ENCODE measurements at places on chromosomes 1 and 21. TPM values are rescaled to one million over a fixed set of nuclear protein-coding genes. Genes with fewer than 3 reads are reported as not detected.

The ITGB2 gene
- 248 TPM for total RNA-seq

The ZFP69 gene
- total RNA-seq, result 3.1 TPM

DNA sequence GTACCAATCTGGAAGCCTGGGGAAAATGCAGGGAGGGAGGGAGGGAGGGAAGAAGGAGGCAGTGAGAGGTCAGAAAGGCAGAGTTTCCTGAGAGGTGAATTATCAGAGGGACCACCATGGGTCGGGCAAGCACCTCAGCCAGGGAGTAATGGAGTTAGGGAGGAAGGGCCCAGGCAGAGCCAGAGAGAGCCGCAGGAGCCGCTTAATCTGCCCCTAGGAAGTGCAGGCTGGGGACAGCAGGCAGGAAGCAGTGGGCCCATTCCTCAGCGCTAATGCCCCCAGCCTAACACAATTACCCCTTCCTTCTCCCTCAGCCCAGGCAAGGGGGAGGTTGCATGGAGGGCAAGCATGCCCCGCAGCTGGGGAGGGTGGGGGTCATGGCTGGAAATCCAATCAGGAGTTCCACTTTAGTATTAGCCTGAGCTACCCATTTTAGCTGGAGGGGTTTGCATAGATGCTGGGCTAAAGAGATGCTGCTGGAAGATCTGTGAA lies 109.0 kb downstream of the TMEM53 start:
- H3K36me3 ChIP-seq, result no peaks in the 10 kb centered on the region
- no peak for DNase-seq
- peaks cover 57% of the 10 kb centered on the region for H3K27me3 ChIP-seq

GRCh38 chr1:22089787-22090186 lies 37.3 kb downstream of the CDC42 start:
- H3K36me3 ChIP-seq, result peaks cover 13% of the 10 kb centered on the region
- H3K4me3 ChIP-seq, result peak overlapping the region; percentile 88
- DNase-seq, result no peak
- H3K27me3 ChIP-seq, result no peaks in the 10 kb centered on the region

The BTBD19 gene
- 56.6 TPM for total RNA-seq

GRCh38 chr1:83889707-83890106 lies 109.2 kb downstream of the TTLL7 start:
- H3K4me3 ChIP-seq, result no peak overlapping the region
- no peak for DNase-seq
- H3K27ac ChIP-seq, result no peak overlapping the region
- no peaks in the 10 kb centered on the region for H3K36me3 ChIP-seq

The LIN28A gene
- not detected for total RNA-seq

The ZSCAN20 gene
- 0.65 TPM for total RNA-seq

The CD53 gene
- 385 TPM for total RNA-seq

- no peaks in the 10 kb centered on the region for H3K4me1 ChIP-seq
- no peak overlapping the region for H3K27ac ChIP-seq
- no peak for DNase-seq
- peaks cover 73% of the 10 kb centered on the region for H3K27me3 ChIP-seq
- no peak overlapping the region for H3K4me3 ChIP-seq
- H3K36me3 ChIP-seq, result peaks cover 2% of the 10 kb centered on the region
Measured at GRCh38 chr1:30405631-30406212, 317.7 kb downstream of the MATN1 start.

GRCh38 chr1:235650341-235651169 lies 971 bp upstream of the GNG4 start:
- DNase-seq, result no peak
- peak overlapping the region; percentile 75 for H3K4me3 ChIP-seq
- peaks cover 11% of the 10 kb centered on the region for H3K4me1 ChIP-seq
- H3K36me3 ChIP-seq, result peaks cover 6% of the 10 kb centered on the region

The VTCN1 gene
- not detected for total RNA-seq

The DLGAP3 gene
- 0.75 TPM for total RNA-seq

The UBL4B gene
- total RNA-seq, result not detected

GRCh38 chr1:234610666-234611224 lies 767 bp upstream of the IRF2BP2 start:
- H3K4me1 ChIP-seq, result peaks cover 58% of the 10 kb centered on the region
- H3K27ac ChIP-seq, result peak overlapping the region; percentile 100
- peak; percentile 82 for DNase-seq
- H3K36me3 ChIP-seq, result peaks cover 5% of the 10 kb centered on the region
- no peaks in the 10 kb centered on the region for H3K27me3 ChIP-seq

DNA sequence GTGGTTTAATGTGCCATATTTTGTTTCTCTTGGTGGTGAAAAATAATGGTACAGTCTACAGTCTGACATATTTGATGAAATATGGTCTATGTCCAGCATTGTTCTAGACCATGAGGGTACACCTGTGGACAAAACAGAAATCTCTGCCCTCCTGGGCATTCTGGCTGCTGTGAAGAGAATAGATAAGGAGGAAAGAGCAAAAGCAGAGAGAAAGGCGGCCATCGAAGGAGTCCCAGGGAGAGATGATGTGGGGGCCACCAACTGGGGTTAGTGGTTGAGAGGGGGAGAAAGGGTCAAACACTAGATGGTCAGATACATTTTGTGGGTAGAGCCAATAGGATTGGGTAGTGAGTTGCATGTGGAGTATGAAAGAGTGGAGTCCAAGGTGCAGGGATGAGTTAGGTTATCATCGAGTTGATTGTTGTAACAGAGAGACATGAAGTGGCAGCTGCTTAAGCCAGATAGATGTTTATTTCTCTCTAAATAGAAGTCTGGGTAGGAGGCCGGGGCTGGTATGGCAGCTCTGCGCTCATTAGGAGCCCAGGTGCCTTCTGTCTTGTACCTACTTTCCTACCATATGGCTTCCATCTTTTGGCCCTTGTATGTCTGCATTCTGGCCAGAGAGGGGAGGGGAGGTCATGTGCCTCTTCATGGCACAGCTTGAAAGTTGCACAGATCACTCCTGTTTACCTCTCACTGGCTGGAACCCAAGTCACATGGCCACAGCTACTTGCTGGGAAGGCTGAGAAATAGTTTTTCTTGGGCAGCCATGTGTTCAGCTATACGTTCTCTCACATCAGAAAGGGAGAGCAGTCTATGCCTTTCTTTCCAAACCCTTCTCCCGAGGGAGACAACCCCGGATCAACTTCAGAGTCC lies 13.0 kb downstream of the UBE4B start:
- peaks cover 44% of the 10 kb centered on the region for H3K4me1 ChIP-seq
- peak overlapping the region; percentile 62 for H3K27ac ChIP-seq
- peaks cover 2% of the 10 kb centered on the region for H3K36me3 ChIP-seq
- DNase-seq, result no peak
- H3K27me3 ChIP-seq, result no peaks in the 10 kb centered on the region

The ZNF648 gene
- total RNA-seq, result not detected

DNA sequence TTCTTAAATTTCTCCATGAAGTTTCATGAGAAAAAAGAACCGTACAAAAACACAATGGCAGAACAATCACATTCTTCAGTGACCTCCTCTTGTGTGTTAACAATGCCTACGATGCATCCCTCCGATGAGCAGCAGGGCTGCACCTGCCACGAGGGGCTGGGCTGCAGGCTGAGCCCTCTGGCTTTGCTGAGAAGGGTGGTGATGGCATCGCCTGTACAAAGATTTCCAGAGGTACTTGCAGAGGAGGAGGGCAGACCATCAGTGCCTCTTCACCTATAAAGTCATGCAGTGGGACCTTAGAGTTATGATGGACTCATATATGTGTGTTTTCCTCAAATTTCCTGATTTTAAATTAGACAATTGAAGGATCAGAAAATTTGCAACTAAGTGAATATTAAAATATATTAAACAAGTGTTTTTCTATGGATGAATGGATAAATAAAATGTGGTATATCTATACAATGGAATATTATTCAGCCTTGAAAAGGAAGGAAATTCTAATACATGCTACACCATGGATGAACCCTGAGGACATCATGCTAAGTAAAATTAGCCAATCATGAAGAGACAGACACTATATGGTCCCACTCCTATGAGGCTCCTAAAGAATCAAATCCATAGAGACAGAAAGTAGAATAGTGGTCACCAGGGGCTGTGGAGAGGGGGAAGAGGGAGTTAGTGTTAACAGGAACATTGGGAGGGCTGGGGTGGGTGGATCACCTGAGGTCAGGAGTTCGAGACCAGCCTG lies 489.3 kb downstream of the SIPA1L2 start:
- no peaks in the 10 kb centered on the region for H3K27me3 ChIP-seq
- H3K36me3 ChIP-seq, result peaks cover 2% of the 10 kb centered on the region
- no peak for DNase-seq
- no peak overlapping the region for H3K4me3 ChIP-seq
- H3K4me1 ChIP-seq, result no peaks in the 10 kb centered on the region

The RPS8 gene
- 2,841 TPM for total RNA-seq

DNA sequence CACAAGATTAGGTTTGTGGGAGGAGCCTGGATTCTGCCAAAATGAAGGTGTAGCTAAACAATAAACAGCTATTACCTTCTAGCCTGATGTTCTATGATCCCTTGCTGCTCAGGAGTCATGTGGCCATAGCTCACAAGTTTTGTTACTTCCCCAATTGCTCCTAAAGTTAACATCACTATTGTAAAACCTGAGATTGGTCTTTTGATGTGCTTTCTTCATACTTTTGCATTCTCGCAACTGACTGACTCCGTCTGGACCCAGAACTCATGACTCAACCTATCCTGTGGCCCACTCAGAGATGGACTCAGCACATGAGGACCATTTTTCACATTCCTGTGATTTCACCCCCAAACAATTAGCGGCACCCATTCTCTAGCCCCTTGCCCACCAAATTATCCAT lies 69.1 kb downstream of the PTGS2 start:
- H3K4me3 ChIP-seq, result no peak overlapping the region
- peaks cover 24% of the 10 kb centered on the region for H3K27me3 ChIP-seq
- H3K4me1 ChIP-seq, result peaks cover 14% of the 10 kb centered on the region
- no peak overlapping the region for H3K27ac ChIP-seq
- peaks cover 4% of the 10 kb centered on the region for H3K36me3 ChIP-seq

GRCh38 chr21:43322805-43323204 lies 104.1 kb downstream of the SIK1 start:
- H3K4me3 ChIP-seq, result no peak overlapping the region
- peaks cover 19% of the 10 kb centered on the region for H3K27me3 ChIP-seq
- no peak overlapping the region for H3K27ac ChIP-seq
- peaks cover 6% of the 10 kb centered on the region for H3K4me1 ChIP-seq

GRCh38 chr21:40976198-40977109 lies 129.5 kb upstream of the DSCAM start:
- peaks cover 2% of the 10 kb centered on the region for H3K36me3 ChIP-seq
- H3K27me3 ChIP-seq, result no peaks in the 10 kb centered on the region
- H3K4me1 ChIP-seq, result no peaks in the 10 kb centered on the region
- no peak overlapping the region for H3K4me3 ChIP-seq
- H3K27ac ChIP-seq, result no peak overlapping the region
